Brain pericyte (primary cell): ENCODE measurements at places on chromosomes 3 and 15.

- DNase-seq, result no peak
Observed at GRCh38 chr3:25585361-25586166, 79.1 kb downstream of the TOP2B start.

DNA sequence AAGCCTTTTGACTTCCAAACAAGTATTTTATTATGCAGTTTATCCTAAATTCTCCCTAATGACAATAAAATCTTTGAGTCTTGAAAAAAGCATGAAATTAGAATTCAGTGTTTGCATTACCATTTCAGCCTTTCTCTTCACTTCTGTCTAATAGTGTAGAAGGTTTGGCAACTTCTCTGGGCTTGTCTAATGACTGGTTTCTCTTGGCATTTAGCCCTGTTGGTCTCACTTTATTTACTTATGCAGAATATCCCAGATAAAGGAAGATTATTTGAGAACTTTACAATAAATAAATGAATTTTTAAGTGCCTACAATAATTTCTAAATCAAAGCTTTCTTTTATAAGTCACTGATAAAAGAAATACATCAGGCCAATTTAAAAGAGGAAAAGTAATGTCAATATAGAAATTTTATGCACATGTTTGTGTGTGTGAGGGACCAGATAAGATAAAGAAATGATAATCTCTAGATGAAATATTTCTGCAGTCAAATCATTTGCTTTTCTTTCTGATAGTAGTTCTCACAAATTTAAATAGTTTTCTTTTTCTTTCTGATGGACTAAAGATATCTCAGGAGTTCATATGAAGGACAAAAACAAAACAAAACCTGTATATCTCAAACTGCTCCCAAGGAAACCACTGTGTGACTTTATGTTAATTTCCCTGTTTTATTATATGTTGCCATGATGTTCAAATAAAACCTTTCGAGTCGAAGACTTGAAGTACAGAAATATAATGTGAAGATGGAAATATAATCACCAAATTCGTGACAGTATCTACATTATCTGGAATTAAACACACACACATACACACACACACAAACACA, 533.1 kb upstream of the CBLB start:
- no peak for DNase-seq

- no peak for DNase-seq
Observed at GRCh38 chr3:60094392-60094947, 1044.6 kb upstream of the CFAP20DC start.

DNA sequence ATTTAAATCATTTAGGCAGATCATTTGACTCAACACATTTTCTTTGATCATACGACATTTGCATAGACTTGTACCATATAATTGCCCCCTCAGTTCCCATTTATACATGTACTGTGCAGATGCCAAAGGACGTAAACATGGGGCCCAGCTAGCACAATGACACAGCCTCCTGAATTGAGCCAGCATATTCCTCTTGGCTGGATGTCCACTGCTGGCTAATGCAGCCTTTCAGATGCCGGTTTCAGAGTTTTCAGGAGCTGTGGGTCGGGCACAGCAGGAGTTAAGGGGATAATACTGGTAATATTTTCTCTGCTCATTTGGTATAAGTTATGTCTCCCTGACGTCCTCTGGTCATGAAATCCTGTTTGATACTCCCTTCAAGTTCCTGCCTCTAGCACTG, 39.4 kb downstream of the KAT2B start:
- no peak for DNase-seq

DNA sequence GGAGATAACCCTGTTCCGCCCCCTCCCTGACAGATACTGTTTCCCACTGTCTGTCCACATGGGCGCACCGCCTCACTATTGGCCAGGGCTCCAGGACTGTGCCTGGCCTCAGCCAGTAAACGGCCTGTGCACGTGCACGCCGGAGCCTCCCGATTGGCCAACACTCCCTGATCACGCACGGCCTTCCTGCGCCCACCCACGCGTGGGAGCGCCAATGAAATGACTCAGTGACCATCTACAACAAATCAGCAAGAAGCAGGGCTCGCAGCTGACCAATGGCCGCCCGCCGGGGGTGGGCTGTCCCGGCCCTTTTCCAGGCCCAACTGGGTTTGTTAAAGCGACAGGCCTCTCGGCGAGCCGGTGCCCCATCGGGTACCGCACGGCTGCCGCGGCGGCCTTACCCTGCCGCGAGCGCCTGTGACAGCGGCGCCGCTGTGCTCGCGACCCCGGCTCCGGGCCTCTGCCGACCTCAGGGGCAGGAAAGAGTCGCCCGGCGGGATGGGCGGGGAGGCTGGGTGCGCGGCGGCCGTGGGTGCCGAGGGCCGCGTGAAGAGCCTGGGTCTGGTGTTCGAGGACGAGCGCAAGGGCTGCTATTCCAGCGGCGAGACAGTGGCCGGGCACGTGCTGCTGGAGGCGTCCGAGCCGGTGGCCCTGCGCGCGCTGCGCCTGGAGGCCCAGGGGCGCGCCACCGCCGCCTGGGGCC, at the start of gene ARRDC4:
Gene ARRDC4 (plus strand): TSS at position 340 of the 703 bp plus-strand sequence. CDS start 159 bp downstream, at position 499.
- peak; percentile 100 for DNase-seq

DNA sequence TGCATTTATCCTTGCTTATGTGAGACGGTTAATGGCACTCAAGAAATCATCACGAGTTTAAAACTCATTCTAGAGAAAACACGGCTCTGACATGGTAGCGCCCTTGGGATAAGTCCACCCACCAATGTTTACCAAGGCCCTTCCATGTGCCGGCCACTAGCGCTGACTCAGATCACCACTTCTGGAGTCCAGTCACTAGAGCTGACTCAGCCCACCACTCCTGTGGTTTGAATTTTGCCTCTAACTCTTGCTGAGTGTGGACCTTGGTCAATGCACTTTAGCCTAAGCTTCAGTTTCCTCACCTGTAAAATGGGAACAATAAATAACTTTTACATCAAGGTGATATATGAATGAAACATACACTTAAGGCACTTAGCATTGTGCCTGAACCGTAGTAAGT, 358.4 kb upstream of the PROK2 start:
- no peak for DNase-seq

GRCh38 chr3:12197475-12197874, 38.8 kb upstream of the TIMP4 start:
- no peak for DNase-seq

GRCh38 chr15:38349251-38349650, 96.6 kb downstream of the SPRED1 start:
- no peak for DNase-seq

DNA sequence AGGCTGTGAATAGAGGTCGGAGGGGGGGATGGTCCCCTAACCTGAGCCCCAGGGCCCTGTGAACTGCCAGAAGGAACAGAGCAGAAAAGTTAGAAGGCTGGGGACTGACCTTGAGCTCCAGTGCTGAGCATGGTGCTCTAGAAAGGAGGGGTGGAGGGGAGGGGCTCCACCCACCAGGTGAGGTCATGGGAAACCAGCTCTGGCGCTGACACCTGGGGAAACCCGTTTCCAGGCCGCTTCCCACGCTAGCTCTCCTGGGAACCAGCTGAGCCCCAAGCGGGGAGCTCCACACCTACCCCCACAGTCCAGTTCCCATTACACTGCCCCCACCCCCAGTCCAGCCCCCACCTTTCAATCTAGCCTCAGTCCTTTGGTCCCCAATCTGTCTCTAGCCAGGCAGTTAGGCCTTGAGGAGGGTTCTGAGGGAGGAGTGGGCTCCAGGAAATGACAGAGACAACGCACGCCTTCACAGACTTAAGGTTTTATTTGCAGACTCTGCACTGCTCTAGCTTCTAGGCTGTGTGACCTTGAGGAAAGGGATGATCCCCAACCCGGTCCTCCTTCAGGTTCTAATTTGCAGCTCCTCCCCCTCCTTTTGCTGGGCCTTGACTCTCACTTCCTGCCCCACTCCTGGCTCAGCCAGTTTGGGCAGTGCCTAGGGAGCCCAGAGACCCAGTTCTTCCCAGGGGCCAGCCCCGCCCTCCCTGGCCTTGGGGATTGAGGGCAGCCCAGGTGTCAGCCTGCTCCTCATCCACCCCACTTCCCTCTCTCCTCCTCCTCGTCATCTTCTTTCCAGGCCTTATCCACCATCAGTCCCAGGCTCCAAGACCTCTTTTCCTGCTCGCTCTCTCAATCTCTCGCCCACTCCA, 2.1 kb downstream of the RHOV start:
- no peak for DNase-seq

GRCh38 chr15:48397841-48398240, 66.6 kb downstream of the DUT start:
- DNase-seq, result no peak

DNA sequence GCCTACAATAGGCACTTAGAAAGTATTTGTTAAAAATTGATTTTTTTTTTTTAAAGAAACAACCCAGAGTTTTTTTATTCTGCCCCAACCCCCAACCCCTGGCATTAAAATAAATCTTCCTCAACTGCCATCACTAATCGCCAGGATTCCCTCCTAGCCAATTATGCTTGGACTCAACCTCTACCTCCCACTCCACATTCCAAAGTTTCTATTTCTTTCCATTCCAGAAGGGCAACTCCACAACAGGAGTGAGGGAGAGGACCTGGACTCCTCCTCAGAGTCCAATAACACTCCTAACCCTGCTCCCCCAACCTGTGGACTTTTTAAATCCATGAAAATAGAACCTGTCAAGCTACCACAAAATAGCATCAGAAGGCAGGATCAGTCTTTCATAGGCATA, 99.4 kb downstream of the ADAMTS9 start:
- no peak for DNase-seq

- DNase-seq, result no peak
Observed at GRCh38 chr3:88398581-88398980, 248.8 kb downstream of the C3orf38 start.

GRCh38 chr15:29825227-29825626, 3.0 kb upstream of the TJP1 start:
- no peak for DNase-seq

DNA sequence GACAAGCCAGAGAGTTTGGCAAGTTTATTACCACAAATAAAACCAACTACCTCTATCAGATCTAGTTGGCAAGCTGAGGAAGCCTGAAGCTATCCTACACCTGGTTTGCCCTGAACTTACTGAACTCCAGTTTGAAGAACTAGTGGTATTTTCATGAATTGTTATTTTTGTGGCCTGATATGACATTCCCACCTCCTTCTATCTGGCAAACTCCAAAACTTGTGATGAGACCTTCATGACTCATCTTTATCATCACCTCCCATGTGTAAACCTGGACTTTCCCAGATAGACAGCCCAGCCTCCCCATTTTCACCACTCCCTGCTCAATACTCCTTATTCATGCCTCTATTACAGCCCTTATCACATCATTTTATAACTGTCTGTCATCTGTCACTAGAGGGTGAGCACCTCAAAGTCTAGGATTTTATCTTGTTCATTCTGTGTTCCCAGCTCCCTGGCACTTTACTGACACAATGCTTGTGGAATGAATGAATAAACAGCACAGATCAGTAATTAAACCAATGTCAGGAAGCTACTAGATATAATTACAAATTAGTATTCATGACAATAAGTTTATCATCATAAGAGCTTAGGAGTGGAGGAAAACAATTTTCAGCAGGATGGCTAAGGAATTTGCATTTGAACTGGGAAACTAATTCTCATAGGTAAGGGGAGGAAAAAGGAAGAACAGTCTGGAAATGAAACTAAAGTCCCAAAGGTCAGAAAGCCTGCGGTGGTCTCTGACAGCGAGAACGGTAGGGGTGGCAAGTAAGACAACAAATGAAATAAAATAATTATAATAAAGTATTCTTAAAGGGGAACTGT, 13.2 kb upstream of the TRANK1 start:
- no peak for DNase-seq

GRCh38 chr15:36844534-36844998, 255.8 kb downstream of the MEIS2 start:
- no peak for DNase-seq
